Progenitor cell of endocrine pancreas (in vitro differentiated cells): ENCODE measurements at places on chromosomes 7 and 10.

- no peak for DNase-seq
These were observed 90.8 kb downstream of the ARMH3 start for GRCh38 chr10:101965075-101965765.

GRCh38 chr10:52678611-52679010, 94.0 kb downstream of the MBL2 start:
- DNase-seq: no peak

DNA sequence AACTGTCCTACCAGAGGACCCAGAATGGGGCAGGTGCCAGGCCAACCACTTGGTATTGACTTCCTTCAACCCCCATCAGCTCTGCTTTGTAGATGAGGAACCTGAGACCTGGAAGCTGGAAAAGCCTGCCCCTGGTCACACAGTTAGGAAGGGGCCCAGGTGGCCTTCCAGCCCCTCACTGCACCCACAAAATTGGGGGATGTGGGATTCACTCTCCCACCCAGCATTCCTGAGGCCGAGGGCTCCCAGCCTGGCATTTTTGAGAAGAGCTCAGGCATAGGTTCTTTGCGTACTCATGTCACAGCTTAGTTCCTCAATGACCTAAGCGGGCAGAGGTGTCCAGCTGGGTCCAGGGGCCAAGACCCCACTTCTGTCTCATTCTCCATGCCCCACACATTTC, 46.1 kb downstream of the EBF3 start:
- DNase-seq: no peak

GRCh38 chr10:70462349-70462984, 16.1 kb upstream of the PALD1 start:
- DNase-seq: no peak

- DNase-seq: no peak
These were observed 80.1 kb downstream of the FRMD4A start for GRCh38 chr10:14250496-14251076.

- no peak for DNase-seq
These were observed 12.7 kb upstream of the SFMBT2 start for GRCh38 chr10:7423521-7423920.

DNA sequence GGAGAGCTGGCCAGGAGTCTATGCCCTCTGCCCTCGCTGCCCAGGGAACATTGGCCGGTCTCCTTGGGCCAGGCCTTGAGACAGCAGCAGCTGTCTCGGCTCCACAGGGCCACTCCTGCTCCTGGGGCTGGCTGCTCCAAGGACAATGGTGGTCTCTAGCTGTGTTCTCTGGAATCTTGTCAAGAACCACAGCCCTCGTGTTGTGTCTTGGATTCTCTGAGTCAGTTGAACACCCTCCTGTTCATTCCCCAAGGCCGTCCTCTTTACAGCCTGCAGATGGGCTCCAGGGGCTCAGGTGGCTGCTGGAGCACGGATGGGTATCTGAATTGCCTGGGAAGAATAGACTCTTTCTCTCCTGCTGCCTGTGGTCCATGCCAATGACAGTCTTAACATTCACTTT, 511.1 kb downstream of the GLRX3 start:
- DNase-seq: no peak

DNA sequence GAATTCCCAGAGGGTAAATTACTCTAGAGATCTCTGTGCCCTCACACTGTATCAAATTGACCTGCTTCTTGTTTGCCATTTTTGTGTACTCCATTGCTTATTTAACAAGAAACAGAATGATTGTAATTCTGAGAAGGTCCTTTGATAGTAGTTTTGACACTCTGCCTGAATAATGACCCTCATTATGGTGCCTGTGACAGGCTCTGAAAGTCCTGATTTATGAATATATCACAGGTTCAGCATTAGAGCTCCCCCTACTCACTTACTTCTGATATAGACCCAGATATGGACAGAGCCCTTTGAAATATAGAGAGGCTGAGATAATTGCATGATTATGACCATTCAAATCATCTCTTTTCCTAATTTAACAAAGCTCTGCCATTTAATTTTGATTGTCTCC, 465.2 kb downstream of the MDFIC start:
- DNase-seq: no peak

DNA sequence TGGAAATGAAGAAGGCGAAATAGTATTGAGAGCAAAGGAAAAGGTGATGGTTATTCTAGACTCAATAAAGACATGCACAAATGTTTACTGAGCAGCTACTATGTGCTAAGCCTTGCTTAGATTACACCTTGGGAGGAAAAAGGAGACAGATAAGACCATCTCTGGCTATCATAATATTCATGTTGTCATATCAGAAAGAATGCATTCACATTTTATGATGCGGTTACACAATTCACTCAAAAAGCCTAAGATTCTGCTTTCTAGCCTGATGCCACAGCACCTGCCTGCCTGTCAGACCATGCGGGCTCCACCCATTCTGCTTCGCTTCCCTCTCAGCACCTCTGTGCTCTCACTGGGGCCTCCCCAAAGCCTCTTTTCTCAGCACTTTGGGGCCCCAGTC, 100.9 kb downstream of the JCAD start:
- no peak for DNase-seq

- DNase-seq: no peak
These were observed 304.4 kb downstream of the ZEB1 start for GRCh38 chr10:31623466-31623865.

DNA sequence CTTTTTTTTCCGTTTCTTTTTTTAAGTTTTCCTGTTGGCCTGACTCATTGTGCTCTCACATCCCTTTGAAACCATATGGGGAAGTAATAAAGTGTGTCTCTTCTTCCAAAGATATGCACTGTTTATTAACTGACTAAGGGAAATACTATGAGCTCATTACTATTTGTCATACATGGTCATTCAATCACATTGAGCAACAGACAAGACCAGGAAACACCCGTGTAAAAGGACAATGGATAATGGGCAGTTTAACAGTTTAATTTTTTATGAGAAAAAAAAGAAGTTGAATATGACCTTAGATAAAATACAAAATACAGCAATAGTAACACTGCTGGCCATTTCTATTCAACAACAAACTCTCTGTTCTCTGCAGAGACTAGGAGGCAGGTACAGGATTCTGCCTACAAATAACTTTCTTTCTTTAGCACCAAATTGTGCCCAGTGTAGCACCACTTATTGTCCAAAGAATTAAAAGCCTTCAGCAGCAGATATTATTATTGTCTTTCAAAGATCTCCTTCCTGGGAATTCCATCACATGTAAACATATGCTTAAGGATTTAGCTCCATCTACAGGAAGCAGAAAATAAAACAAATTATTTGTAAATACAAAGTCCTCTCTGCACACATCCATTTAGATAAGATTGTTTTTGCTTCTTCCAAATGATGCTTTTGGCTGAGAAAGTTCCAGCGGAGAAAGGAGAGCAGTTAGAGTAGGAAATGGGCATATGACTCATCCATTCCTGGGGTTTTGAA, 55.0 kb upstream of the AKR1E2 start:
- no peak for DNase-seq

- DNase-seq: no peak
These were observed 30.8 kb downstream of the ZNF12 start for GRCh38 chr7:6675807-6676405.

DNA sequence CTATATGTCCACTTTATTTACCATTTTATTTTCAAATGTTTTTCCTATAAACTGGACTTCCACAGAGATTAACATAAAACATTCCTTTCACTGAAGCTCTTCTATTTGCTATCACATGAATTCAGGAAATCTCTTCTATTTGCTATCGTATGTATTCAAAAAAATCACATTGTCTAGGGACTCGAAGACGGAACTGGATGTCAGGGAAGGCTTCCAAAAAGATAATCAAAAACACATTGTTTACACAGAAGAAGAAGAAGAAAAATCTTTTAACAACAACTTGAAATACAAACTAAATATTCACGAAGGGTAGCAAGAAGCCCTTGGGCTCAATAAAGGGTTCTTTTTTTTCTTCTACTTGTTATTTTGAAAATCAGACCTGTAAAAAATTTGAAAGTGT, 426.1 kb upstream of the LRRN3 start:
- no peak for DNase-seq

GRCh38 chr7:93030605-93031225, 87.1 kb downstream of the SAMD9 start:
- no peak for DNase-seq

DNA sequence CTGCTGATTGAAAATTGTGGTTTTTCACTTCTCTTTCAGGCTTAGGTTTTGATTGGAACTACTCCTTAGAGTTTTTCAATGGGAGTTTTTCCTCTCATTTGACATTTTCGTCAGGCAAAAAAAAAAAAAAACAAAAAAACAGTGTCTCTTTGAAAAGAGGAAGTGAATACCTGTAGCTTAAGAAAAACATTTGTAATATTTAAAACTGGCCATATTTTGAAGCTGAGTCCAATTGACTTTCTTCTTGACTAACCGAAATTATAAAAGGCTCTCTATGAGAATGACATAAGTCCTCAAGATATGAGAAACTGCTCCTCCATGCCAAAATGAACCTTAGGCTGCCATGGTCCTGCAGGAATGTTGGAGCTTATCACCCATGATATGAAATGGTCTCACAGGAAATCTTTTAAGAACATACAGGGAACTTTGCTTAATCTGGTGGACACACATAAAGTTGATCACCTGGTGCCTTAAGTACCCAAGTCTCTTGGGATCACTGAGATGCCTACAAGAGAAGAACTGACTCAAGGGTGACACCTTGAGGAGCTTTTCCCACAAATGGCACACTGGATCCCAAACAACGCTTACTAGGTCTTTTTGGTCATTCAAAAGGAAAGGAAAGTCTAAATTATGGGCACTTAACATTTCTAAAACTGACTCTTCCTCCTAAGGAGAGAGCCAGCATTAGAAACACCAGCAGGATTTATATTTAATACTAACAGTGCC, 263.4 kb downstream of the CDC14C start:
- no peak for DNase-seq

- DNase-seq: no peak
These were observed 1.5 kb downstream of the PDLIM1 start for GRCh38 chr10:95289003-95289920.

DNA sequence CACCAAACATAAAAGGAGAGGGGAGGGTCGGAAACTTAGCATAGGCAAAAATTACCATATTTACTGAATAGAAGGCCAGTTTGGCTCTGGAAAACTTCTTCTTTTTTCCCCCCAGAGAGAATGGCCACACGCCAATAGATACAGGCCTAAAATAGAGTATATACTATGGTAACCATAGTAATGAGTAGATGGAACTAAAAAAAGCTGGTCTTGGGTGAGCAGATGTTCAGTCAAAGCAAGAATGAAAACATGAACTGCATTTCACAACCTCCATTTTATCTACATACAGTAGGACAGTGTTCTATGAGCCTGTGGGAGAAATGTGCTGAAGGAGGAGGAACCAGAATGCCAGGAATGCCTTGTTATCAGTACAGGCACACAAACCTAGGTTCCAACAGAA, 141.7 kb upstream of the SEMA3A start:
- no peak for DNase-seq

- no peak for DNase-seq
These were observed 30.4 kb downstream of the VPS50 start for GRCh38 chr7:93262535-93262934.

- DNase-seq: no peak
These were observed 50.8 kb upstream of the SLC29A3 start for GRCh38 chr10:71268247-71268691.

DNA sequence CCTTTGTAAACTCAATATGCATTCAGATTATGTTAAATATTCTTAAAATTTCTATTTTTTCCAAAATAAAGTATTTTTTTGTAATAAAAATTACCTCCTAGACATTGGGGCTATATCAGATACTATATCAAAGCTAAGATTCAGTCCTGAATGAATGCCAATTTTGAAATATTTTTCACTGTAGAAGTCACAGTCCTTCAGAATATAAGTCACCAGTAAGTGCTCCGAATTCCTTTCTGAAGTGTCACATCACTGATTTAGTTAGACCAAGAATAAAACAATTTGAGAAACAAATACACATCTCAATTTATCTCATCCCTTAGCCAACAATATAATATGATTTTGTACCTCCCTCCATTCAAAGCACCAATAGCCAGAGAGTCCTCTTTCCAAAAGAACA, 33.9 kb upstream of the GSAP start:
- DNase-seq: no peak

DNA sequence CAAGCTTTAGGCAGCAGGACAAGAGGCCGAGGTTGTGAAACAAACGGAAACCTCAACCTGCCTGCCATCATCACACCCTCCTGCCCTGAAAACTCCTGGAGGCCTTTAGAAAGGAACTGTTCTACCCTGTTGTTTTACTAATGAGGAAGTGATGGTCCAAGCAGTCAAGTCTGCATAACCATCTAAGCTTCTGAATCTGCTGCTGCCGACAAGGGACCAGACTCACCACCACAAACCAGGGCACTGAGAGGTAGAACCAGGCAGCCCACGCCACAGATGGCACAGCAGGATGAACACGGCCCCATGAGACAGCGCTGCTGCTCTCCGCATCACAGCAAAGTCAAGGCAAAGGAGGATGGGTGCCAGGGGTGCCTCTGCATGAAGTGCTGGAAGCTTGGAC, 209.4 kb downstream of the CELF2 start:
- DNase-seq: no peak

DNA sequence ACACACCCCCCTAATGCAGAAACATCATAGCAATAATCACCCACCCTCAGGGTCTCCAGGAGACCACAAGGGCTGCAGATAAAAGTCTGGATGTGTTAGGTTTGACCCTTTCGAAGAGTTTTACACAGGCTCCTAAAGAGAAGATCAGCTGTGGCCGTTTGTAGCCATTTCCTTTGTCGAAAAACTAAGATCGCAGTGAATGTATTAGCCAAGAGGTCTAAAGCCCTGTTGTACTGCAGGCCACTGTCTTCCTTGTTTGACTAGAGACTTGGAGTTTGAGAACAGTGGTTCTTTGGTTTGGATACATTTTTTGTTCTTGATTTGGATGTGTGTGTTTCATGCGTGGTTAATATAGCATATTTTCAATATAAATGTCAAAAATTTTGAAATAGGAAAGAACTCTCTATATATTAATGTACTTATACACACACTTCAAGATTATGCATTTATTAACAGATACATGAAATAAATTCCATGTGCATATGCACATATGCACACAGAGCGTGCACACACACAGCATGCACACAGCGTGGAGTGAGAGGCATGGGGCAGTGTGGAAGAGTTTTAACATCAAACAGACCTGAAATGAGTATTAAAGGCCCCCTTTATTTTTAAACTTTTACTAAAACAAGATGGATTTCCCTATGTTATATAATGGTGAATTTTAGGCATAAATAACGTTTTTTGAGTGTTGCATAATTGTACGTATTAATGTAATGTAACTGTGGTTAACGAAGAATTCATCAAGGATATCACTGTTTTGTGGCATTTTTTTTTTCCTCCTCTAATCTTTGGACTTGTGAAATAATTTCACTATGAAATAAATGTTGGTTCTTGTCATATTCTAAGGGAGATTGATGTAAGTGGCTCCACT, 2.2 kb downstream of the IKZF1 start:
- no peak for DNase-seq

- DNase-seq: no peak
These were observed 190.5 kb upstream of the NRP1 start for GRCh38 chr10:33524966-33525365.

DNA sequence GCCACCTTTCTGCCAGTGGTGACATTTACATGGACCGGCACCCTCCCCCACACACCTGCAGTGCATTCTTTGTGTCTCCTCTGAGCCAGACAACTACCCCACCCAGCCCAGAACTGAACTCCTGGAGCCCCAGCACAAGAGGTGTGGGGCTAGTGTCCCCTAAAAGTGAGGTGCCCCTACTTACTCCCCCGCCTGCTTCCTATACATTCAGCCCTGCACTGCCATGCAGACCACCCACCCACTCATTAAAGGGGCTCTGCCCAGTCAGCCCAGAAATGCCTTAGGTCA, 1.9 kb downstream of the SAP25 start:
- no peak for DNase-seq

GRCh38 chr10:80471001-80471400, 16.9 kb downstream of the TSPAN14 start:
- DNase-seq: no peak

GRCh38 chr7:142632271-142633134, 116.8 kb upstream of the PRSS1 start:
- DNase-seq: peak; percentile 58
